Activated CD4-positive, CD25-positive, alpha-beta regulatory T cell treated with anti-CD3 and anti-CD28 coated beads, Interleukin-2, amount 50 U/mL, for 72 hours (primary cell): ENCODE measurements at places on chromosomes 11 and 22.

- DNase-seq = no peak
Observed at GRCh38 chr11:71244116-71244810, 8.1 kb downstream of the SHANK2 start.

GRCh38 chr22:36826262-36826661 lies 9.4 kb upstream of the PVALB start:
- DNase-seq = no peak

DNA sequence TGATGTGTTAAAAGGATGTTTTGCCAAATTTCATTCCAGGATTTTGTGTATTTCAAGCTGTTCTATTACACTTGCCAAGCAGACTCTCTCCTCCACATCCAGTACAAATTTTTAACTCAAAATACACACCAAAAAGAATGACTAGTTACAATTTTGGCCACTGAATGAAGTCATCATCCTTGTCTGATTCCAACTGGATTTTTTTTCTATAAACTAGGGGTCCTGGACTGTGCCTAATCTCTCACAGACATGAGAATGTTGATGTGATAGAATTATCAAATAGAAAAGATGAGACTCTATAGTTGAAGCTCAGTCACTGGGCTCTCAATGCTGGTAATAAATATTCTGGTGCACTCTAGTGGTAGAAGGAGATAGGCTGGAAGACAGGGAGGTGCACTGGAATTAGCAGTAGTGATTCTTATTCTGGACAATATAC lies 85.8 kb downstream of the FANCF start:
- DNase-seq = no peak

- no peak for DNase-seq
Observed at GRCh38 chr11:35740061-35740799, 77.7 kb downstream of the TRIM44 start.

DNA sequence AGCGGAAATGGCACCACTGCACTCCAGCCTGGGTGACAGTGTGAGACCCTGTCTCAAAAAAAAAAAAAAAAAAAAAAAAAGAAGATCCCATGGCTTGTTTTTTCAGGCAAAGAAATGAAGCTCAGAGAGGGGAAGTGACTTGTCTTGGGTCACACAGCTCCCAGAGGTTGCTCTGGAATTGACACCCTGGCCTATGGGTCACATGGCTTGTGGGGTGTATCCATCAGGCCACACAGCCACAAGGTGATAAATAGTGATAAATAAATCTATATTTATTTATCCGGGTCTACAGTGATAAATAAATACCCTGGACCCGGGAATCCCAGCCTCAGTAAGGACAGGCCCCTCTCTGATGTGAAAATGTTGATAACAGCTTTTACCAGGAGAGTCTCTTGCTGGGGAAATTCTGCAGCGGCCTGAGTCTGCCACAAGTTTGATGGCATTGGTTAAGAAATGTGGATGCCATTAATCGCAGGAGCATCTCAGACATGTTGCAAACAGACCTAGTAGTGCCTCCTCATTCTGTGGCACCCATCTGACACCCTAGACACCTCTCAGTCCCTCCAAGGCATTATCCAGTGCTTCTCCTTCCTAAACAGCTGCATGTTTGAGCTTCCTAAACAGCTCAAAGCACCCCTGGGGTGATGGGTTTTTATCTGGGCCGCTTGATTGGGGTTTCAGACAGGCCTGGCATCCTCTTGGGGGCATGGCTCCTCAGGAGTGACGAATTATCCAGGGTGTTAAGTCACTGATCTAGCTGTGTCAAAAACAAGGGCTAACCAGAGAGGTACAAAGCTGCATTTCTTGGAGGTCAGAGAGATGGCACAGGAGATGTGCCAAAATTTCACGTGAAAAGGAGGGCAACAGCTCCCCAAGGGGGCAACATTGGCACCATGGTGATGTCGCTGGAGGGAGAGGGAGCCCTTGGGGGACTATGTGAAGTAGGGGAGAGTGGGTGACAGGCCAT lies 1.9 kb upstream of the EMID1 start:
- DNase-seq = no peak
